ENCODE measurements at places on chromosomes 3 and 15. TPM values are rescaled to one million over a fixed set of nuclear protein-coding genes. Genes with fewer than 3 reads are reported as not detected.

Gene ZMYND10
- 3.6 TPM for total RNA-seq

Gene SERPINI2
- not detected for total RNA-seq

Gene PRICKLE2
- 0.26 TPM for total RNA-seq

Gene TRPM1
- not detected for total RNA-seq

Gene CLDN16
- total RNA-seq = not detected

Gene PRR20G
- not detected for total RNA-seq

DNA sequence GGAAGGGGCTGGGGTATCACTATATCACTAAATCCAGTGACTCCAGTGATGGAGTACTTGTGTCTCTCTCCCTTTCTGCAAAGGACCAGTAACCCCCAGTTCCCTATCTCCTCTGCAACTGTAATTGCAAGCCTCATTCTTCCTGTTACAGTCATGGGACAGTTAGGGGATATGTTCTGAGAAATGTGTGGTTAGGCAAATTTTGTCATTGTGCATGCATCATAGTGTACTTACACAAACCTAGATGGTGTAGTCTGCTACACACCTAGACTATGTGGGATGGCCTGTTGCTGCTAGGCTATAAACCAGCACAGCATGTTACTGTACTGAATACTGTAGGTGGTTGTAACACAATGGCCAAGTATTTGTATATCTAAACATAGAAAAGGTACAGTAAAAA, 2.2 kb downstream of the VPS8 start:
- no peak for DNase-seq

- DNase-seq = no peak
Observed at GRCh38 chr15:35986191-35986721, 440.3 kb upstream of the DPH6 start.

GRCh38 chr3:83218383-83219200, 1457.1 kb upstream of the GBE1 start:
- no peak for DNase-seq

DNA sequence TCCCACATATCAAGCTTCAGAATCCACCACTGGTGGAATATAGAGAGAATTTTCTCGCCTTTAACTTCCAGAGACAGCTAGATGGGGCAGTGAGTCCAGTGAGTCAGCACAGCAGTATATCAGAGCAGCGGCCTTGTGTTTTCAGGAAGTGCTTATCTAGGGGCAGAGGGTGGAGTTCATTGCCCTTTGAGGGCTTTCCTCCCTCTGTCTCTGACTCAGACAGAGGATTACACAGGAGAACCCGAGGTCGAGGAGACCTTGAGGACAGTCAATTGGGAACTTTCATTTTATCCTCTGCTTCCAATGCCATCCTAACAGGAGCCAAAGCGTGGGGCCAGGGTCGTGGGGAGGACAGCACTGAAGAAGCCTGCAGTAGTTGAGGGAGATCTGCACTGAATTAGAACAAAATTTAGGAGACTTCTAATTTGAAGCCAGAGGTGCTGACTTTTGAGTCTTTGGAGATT, 109.6 kb upstream of the UMPS start:
- DNase-seq = no peak

GRCh38 chr3:129795186-129796010, 98.1 kb downstream of the TMCC1 start:
- DNase-seq = peak; percentile 42

GRCh38 chr3:160097478-160097877, 108.8 kb downstream of the IL12A start:
- no peak for DNase-seq

DNA sequence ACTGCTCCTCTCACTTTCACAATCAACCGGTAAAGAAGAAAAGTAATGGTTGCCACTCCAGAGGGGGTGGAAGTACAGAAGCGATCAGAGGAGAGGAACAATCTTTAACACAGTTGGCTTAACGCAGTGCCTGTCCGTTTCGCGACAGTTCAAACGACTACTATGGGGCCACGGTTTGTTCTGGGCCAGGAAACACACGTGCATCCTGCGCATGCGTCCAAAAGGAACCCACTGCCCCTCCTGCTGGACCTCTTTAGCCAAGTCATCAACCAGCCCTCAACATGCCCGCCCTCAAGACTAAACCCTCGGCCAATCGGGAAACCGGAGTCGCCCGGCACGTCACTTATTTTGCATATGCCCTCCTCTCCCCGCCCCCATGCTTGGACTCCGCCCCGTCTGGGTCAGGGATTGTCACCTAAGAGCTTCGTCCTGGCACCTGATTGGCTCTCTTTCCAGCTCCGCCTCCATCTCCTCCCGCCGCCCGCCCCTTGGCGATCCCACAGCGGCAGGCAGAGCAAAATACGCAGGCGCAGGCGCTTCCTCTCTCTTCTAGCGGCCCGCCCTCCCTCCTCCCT, 345 bp upstream of the CDV3 start:
- peak; percentile 99 for DNase-seq

- no peak for DNase-seq
Observed at GRCh38 chr15:64143276-64143675, 8.3 kb upstream of the SNX22 start.

DNA sequence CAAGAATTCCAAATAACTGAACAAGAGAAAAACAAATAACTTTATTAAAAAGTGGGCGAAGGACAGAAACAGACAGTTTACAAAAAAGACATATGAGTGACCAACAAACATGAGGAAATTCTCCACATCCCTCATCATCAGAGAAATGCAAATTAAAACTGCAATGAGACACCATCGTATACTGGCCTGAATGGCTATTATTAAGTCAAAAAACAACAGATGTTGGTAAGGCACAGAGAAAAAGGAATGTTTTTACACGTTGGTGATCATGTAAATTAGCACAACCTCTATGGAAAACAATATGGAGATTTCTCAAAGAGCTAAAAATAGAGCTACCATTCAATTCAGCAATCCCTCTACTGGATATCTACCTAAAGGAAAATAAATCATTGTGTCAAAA, 1260.4 kb upstream of the ALCAM start:
- no peak for DNase-seq

DNA sequence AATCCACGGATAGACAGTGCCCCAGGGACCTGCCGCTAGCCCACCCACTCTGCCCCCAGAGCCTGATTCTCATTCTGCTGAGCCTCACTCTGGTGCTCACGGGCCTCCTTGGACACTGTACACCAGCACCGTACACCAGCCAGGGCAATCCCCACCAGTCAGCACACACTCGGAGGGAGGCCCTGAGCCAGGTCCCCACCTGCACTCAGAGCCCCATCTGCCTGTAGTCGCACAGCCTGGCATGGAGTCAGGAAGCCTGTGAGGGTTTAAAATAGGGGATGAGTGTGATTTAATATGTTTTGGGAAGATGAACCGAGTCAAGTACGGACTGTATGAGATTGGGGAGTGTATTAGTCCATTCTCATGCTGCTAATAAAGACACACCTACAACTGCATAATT, 223.0 kb downstream of the SLCO3A1 start:
- DNase-seq = no peak

GRCh38 chr15:66072616-66073361, 180.8 kb downstream of the MEGF11 start:
- no peak for DNase-seq

GRCh38 chr3:29385046-29385830, 104.4 kb downstream of the RBMS3 start:
- no peak for DNase-seq
